Epithelial cell of esophagus (primary cell): ENCODE measurements at places on chromosomes 5 and 9.
A peak's percentile ranks its signal among the peaks of the same experiment; 100 is the strongest.

DNA sequence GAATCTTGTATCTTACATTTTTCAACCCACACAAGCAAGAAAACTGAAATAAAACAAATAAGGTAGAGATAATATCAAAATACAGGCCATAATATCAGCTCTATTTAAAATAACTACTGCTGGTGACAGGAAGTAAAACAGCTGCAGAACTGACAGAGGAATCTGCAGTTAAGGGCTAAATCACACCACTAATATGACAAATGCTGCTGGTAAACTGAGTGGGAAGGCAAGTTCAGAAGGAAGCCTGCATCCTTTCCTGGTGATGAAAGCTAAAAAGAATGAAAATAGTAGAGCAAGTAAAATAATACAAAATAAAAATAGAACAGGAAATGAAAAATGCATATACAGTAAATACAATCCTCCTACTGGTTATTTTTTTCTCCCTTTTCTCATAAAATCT is 1293.7 kb upstream of the C9orf72 start:
- DNase-seq, result no peak

DNA sequence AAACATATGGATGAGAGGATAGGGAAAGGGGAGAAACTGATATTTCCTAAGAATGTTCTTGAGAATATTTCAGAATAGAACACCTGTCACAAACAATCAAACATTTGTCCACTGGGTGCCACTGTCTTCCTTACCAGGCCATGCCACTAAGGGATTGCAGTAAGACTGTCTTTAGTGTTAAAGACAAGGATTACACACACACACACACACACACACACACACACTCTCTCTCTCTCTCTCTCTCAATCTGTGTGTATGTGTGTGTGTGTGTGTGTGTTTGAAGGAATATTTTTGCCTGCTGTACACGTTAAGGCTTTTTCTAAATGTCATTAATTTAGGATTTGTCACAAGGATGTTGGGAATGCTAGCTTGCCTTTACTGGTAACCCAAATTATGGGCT is 54.4 kb downstream of the CCDC192 start:
- peak; percentile 76 for DNase-seq

DNA sequence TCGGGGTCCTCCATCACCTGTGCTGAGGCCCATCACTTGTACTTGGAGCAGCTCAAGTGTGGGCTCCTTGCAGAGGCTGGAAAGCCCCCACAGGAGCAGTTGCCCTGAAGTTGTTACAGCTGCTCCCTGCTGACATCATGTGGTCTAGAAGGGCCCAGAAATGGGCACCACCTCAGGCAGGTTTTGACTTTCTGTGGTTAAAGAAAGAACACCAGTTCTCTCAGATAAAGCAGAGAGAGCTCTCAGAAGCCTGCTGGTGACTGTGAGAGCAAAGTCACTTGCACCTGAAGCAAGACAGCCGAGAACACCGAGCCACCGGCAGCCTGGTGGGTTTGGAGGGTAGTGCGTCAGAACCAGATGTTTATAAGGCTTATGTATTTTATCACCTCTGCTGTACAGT is 70.4 kb downstream of the MVB12B start:
- DNase-seq, result no peak

DNA sequence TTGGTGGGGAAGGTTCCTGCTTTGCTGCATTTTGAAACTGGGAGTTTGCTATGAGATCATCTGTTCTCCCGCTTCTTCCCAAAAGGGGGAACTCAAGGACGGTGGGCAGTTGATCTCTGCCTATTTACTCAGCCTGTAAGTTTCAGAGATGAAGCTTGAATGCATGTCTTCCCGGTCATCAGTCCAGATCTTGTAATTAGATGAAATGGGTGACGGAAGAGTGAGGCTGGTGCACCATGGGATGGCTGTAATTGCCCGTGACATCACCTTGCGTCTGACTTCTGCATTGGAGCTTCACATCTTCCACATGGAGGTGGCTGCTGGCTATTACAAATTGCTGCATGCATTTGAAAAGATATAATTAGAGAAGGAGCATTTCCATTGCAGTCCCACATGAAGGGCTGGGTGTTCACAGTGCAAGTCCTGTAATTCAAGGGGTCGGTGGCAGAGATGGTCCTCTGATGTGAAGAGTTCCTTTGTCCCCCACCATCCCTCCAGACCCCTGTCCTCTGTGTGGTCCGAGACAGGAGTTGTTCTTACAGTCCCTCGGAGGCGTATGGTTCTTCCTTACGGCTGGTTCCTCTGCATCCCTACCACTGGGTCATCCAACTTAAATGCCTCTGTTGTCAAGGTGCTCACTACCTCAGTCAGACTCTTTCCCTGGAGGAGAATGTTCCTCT is 72.9 kb downstream of the ZNF618 start:
- DNase-seq, result no peak

- DNase-seq, result no peak
These were observed 147.8 kb upstream of the IRX2 start for GRCh38 chr5:2899311-2899710.

- DNase-seq, result peak; percentile 51
These were observed 93.4 kb upstream of the IRX4 start for GRCh38 chr5:1975898-1976765.
